ENCODE measurements at places on chromosomes 5 and 9.

GRCh38 chr9:16642421-16643109 is 227.9 kb downstream of the BNC2 start:
- DNase-seq: no peak

DNA sequence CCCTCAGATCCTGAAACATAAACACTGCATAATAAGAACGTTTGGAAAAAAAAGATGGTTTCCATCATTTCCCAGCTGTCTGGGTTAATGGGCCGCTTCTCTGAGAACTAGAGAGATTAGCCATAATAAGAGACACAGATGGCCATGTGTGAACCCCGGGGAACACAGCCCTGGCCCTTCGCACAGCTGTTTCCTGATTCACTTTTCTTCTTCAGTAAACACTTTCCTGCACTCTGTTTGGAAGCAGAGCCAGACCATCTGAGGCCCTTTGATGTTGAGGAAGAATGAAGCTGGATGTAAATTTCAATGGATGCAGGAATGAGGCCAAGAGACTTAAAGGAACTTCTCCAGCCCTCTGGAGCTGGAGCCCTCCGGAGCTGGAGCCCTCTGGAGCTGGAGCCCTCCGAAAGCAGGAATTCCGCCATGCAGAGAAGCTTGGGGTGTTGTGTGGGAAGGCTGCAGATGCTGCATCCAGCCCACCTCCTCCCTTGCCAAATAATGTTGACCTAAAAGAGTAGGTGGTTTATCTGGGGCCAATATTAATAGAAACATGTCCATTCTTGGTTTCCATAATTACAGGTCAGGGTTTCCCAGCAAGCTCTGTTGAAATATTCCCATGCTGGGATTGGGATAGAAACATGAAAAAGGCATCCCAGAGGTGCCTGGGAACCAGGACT is 218.9 kb downstream of the NXNL2 start:
- no peak for DNase-seq

- DNase-seq: no peak
Measured at GRCh38 chr5:1134478-1134877, 22.6 kb upstream of the SLC12A7 start.

- DNase-seq: no peak
Measured at GRCh38 chr9:19176856-19177255, 49.6 kb upstream of the PLIN2 start.

GRCh38 chr9:130110166-130110565 is 56.5 kb downstream of the GPR107 start:
- DNase-seq: no peak

DNA sequence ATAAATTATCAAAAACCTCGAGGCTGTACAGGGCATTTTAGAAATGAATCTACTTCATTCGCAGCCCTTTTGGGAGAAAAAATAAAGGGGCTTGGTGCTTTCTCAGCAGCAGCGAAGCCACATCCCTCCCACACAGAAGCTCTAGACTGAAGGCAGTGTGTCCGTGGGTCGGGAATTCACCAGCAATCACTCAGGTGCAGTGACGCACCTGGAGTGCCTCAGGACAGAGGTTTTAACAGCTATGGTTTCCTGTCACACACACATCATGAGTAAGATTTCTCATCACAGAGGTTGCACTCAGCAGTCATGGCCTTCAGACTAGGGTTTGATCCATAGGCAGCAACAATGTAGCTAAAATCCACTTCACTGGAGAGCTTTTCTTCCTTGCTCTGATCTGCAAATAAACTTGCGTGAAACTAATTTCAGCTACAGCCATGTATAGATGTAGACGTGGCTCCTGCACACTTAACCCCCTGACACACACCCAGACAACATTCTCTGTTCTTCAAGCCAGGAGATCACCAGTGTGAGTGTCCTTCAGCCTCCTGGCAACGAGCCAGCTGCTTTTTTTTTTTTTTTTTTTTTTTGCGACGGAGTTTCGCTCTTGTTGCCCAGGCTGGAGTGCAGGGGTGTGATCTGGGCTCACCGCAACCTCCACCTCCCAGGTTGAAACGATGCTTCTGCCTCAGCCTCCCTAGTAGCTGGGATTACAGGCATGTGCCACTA is 34.8 kb downstream of the DYNC2I2 start:
- DNase-seq: no peak

DNA sequence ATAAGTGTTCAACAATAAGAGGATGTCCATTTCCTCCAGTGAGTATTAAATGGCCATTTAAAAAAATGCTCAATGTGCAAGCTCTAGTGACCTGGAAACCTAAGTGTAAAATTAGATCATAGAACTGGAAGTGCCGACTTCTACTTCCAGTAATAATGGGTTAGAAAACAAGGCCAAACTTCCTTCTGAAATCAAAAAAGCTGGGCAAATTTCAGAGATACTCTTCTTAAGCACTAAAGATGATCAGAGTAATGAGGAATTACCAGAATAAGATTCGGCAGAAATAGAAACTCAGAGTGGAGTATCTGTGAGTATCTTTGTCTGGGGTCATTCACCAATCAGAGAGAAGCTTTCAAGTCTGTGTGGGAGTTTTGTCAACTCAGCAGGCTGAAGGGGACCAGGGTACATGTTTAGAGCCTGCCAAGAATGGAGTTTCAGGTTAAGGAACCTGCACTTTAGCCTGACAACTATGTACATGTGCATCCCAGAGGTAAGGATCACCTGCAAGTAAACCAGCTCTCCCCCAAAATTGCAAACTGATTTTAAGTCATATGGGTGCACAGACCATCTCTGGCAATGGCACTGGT is 17.1 kb downstream of the FCN2 start:
- no peak for DNase-seq

- no peak for DNase-seq
Measured at GRCh38 chr9:69579760-69580581, 92.2 kb downstream of the APBA1 start.

DNA sequence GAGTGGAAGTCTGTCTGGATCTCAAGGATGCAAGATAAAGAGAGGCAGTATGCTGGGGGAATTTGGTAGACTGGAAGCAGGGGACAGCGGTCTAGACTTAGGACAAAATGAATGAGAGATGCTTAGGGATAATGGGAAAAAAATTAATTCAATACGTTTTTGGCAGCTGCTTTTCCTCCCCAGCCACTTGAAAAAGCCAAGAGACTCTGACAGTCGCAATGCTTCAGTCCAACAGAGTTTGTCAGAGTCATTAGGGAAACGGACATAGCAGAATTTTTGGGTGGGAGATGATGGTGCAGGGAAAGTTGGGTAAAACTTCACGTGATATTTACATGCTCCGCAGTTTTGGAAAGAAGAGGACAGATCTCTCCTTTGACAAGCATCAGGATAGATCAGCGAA is 129.7 kb downstream of the GOLPH3 start:
- DNase-seq: no peak

- DNase-seq: no peak
Measured at GRCh38 chr5:175201393-175201792, 242.6 kb downstream of the DRD1 start.

DNA sequence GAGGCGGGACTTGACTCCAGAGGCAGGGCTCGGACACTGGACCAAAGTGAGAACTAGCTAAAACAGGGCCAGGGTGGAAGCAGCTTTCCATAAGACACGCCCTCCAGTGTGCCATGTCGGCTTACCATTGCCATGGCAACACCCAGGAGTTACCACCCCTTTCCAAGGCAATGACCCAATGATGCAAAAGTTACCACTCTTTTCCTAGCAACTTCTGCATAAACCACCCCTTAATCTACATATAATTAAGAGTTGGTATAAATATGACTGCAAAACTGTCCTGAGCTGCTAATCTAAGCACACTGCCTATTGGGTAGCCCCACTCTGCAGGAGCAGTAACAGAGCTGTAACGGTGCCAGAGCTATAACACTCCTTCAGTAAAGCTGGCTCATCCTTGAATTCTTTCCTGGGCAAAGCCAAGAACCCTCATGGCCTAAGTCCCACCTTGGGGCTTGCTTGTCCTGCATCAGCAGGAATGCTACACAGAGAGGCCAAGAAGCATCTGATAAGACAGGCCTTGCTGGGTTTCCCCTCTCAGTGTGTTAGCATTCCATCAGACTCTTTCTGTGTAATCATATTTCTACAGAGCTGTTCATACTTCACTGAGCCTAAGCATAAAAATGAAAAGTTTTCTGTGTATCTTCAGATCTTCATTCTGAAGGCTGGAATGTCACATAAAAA is 262.7 kb upstream of the KLF9 start:
- no peak for DNase-seq

DNA sequence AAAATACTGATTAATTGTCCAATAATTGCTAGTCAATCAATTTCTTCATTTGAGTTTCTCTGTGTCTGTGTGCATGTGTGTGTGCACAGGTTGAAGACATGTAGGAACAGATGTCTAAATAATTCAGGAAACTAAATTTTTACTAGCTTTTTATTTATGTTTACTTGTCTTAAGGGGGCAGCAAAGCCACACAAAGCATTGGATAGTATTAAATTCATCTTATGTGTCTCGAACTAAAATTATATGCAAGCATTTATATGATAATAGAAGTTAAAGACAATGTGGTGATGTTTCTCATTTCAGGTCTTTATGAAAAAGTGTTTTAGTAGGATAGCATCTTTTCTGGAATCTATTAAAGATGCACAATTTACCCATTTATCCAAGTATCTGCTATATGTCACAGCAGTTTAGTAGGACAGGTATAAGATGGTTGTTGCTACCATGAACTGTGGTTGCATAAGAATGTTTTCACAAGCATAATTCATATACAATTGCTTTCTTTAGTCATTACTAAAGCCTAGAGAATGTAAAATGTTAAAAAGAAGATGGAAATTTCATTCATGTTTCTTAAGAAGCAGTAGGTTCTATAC is 784.6 kb upstream of the NUDT12 start:
- no peak for DNase-seq

DNA sequence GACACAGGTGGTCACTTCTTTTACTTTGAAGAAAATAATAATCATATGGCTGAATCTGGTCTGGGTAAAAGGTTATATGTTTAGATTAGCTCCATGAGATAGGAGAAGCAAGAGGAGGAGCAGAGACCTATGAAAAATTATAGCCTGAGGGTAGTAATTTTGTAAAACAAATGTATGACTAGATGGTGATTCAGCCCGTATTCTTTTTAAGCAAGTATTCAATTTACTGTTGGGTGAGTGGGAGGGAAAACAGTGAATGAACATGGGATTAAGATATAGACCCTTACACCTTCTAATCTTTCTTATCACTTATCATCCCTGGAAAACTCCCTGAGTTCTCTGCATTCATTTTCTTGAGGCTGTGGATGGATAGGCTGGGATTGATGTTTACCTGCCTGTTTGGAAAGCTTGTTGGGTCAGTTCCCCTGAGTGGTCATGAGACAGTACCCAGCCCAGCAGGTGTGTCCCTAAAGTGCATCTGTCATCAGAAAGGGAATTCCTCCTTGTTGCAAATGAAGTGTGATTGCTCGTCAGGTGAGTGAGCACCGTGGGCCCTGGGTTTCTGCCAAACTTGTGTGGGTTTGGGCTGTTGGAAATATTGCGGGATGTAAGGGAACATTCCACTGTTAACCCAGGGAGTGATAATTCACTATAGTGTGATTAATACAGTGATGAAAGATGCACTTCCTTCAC is 101.2 kb upstream of the GDNF start:
- DNase-seq: no peak

DNA sequence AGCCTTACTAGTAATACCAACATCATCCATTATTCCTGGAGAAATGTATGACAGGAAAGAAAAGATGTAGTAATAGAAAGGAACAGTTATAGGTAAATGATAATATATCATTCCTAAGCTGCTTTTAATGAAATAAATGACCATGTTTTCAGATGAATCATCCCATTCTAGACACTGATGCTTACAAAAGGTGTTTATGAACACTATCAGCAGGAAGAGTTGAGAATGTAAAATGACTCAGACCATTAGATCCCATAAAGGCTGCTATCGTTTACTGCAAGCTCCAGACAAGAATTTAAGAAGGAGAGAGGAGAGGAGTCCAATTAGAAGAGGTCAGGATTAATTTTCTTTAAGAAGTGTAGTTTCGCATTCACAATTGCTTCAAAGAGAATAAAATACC is 1033.5 kb downstream of the EFNA5 start:
- DNase-seq: no peak

- no peak for DNase-seq
Measured at GRCh38 chr9:88391236-88391635, 3.0 kb downstream of the SPIN1 start.

DNA sequence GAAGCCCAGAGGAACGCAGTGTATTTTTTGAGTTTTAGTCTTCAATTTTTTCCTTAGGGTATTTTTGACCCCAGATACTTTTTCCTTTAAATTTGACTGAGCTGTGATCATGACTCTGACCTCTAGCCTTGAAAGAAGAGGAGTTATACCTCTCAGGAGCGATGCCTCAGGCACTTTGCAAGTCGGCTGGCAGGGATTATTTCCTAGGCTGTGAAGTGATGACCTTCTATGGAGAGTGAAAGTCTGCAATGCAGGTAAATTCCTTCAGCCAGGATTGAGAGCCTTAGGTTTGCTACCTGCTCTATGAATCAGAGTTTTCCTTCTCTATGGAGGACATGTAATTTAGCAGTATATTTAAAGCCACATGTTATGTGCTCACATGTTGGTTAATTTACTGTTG is 10.8 kb upstream of the NUDT12 start:
- no peak for DNase-seq

GRCh38 chr9:13278368-13279246 is 885 bp downstream of the MPDZ start:
- no peak for DNase-seq

- DNase-seq: no peak
Measured at GRCh38 chr9:101242651-101243050, 142.2 kb downstream of the BAAT start.

DNA sequence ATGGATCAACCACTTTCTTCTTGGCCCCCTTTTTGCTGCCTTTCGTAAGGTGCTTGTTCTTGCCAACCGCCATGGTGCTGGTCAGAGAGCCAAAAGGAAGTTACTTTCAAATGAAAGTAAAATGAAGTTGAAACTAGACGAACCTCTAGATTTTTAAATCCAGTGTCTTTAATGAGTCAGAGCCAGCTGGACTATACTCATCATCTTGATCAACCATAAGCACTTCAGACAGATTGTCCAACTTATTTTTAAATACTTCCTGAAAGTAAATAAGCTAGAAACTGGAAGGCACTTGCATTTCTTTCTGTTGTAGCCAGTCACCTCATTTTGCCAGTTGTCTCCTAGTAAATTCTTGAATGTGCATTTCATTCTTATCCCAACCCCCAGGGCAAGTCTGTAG is 48.9 kb downstream of the JMY start:
- no peak for DNase-seq

GRCh38 chr5:45109636-45110035 is 300.9 kb downstream of the MRPS30 start:
- no peak for DNase-seq
